ENCODE measurements at places on chromosomes 12 and 14.
A peak's percentile ranks its signal among the peaks of the same experiment; 100 is the strongest.

- no peak for DNase-seq
Measured at GRCh38 chr14:102316338-102316742, 3.2 kb upstream of the ZNF839 start.

GRCh38 chr12:42426746-42427145 lies 100.8 kb downstream of the PPHLN1 start:
- peak; percentile 70 for DNase-seq

GRCh38 chr12:108069651-108070165 lies 59.4 kb upstream of the WSCD2 start:
- no peak for DNase-seq

GRCh38 chr12:18868717-18869116 lies 130.8 kb downstream of the CAPZA3 start:
- no peak for DNase-seq

DNA sequence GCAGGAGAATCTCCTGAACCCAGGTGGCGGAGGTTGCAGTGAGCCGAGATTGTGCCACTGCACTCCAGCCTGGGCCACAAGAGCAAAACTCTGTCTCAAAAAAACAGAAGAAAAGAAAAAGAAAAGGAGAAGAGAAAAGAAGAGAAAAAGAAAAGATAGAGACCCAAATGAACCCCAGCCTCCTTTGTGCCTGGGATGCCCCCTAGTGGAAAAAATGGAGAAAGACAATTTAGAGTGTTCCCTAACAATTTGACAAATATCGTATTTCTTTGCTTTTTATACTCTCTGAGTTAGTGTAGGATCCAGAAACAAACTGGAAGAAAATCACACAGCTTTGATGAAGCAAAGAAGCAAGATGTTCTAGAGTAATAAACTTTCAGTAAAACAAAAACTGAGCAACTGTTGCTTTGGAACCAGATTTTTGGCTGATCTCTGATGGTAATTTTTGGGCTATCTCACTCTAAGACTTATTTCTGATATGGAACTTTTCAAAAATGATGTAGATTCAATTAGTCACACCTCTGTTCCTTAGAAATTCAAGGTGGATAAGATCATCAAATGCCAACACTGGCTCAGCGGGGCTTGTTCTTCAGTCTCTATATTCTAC lies 18.6 kb upstream of the PRKAB1 start:
- no peak for DNase-seq

- DNase-seq = no peak
Measured at GRCh38 chr12:55789171-55789570, 28.4 kb downstream of the SARNP start.

GRCh38 chr14:102927878-102928411 lies 5.5 kb downstream of the AMN start:
- DNase-seq = no peak

DNA sequence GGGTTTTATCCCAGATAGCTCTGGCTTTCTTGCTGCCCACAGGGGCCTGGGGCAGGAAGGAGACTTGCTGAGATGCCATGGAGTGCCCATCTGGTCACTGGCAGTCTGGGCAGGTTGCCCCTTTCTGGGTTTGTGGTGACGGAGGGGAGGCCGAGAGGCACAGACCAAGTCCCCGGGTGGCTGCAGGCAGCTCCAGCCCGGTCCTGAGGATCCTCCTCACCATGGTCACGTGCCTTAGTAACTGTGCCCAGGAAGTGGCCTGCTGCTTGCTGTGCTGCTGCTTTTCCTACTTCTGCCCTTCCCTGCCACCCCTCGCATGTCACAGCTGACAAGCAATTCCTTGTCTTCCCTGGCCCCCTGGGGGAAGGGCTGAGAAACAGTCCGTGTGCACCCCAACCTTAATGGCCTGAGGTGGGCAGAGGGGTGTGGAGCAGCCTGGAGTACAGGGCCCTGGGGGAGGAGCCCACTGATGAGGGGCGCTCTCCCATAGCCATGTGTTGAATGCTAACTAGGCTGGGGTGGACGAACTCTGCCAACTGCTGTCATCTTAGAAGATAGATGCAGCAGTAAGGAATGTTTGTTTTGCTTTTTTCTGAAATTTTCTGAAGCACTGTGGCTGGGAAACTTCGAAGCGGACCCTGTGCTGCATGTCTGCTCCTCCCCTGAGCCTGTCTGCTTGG lies 54.9 kb upstream of the SRSF5 start:
- DNase-seq = no peak

DNA sequence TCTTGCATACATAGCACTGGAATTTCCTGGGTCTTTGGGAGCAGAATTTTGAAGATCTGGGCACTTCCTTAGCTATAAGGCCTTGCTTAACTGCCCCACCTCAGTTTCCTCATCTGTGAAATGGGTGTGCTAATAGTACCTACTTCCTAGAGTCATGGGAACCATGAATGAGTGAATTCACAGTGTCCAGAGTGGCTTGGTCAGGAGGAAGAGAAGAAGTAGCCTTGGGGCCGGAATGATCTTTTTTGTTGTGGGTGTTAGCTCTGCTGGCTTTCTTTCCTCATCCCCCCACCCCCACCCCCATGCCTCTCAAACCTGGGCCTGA lies 2.4 kb downstream of the SH2B3 start:
- DNase-seq = no peak

DNA sequence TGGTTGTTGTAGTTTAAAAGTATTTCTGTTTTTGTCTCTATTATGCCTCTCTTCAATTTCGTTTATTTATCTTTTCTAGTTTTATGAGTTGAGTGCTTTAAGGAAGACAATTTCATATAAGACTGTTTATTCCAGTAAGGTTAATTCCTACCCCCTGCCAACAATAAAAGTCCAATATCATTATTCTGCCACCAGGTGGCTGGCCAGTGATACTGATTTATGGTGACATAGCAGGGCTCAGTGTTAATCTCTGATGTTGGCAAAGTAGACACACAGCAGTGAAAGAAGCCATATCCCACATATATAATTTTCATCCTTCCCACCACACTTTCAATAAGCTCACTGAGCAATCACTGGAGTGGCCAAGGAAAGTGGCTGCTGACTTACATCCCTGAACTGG lies 69.0 kb upstream of the BMP4 start:
- no peak for DNase-seq

DNA sequence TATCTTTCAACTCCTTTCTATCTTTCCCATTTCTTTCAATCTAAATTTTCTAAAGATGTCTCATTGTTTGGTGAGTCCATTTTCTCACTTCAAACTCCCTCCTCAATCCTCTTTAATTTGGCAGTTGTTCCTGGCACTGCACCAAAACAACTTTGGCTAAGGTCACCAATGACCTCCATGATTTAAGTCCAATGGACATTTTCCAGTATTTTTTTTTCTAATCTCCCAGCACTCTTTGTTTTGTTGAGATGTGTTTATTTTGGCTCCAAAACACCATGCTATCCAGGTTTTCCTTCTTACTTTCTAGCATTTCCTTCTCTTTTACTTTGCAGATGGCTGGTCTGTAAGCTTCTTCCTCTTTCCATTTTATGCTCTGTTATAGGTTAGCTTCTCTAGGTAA lies 42.5 kb upstream of the OTOGL start:
- DNase-seq = no peak

DNA sequence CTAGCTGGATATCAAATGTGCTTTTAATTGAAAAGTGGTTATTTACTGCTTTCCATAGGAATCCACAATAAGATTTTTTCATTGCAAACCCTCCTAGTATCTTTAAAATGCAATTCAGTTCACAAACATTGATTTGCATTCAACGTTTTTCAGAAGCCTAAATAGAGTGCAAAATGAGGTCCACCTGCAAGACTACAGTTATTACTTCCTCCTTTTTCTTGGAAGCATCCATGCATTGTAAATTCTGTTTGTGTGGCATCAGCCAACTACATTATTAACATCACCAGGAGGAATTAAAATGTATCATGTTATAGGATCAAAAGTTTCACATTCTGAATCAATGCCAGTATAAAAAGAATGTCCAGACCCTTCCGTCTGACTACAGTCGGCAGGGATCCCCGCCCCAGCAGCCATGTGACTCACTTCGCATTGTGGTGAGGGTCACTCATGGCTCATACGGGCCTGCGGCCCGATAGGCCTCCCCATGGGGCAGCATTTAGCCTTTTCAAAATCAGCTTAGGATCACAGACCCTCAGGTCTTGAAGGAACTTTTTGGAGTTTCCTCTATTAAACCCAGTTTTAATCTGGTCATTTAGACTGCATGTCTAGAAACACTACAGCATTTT lies 46.3 kb downstream of the NTF3 start:
- DNase-seq = no peak

- DNase-seq = no peak
Measured at GRCh38 chr12:31821484-31821883, 92.7 kb upstream of the AMN1 start.

GRCh38 chr12:25386831-25387731 lies 136.4 kb upstream of the KRAS start:
- DNase-seq = peak; percentile 67

GRCh38 chr12:53187145-53187899 lies 6.6 kb upstream of the CSAD start:
- DNase-seq = no peak

DNA sequence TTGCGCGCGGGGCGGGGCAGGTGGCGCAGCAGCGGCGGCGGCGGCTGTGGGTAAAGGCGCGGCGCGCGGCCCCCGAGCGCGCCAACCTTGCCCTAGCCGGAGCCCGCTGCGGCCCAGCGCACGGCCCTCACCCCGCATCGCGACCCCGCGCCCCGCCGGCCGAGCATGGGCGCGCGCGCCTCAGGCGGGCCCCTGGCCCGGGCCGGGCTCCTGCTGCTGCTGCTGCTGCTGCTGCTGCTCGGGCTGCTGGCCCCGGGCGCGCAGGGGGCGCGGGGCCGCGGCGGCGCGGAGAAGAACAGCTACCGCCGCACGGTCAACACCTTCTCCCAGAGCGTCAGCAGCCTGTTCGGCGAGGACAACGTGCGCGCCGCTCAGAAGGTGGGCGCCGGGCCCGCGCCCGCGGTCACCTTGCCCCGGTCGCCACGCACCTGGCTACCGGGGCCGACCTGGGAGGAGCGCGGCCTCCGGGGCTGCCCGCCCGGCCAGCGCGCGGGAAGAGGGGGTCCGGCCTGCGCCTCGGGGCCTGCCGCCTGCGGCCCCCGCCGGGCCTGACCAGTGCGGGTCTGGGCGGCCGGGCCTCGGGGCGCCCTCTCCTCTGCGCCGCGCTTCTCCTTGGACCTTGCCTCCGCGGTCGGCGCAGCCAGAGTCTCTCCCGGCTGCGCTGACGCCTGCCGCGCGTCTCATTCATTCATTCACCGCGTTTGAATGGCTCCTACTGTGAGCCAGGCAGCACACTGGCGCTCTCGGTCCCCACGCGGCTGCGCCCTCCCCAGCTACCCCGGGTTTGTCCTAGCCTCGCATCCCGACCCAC lies at the start of gene BRI3BP:
TSS of gene BRI3BP (plus strand) at position 20 of the 811 bp plus-strand sequence. CDS start at position 166, 146 bp downstream.
- DNase-seq = no peak

DNA sequence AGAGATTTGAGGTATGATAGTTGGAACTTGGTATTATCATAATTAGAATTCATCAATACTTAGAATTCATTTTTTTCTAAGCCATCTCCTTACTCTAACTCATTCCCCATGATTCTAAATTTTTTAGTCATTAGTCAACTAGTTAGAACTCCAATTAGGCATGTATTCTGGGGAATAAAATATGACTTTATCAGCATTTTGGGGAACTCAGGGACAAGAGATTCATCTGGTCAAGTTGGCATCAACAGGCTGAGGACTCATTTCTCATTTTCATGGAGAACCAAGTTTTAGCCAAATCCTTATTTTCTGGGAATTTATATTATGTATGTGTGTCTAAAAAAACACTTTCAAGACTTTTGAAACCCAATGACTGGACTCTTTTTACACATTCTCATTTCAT lies 29.2 kb downstream of the DIP2B start:
- DNase-seq = no peak

GRCh38 chr14:75249251-75249957 lies 29.2 kb upstream of the FOS start:
- DNase-seq = no peak

DNA sequence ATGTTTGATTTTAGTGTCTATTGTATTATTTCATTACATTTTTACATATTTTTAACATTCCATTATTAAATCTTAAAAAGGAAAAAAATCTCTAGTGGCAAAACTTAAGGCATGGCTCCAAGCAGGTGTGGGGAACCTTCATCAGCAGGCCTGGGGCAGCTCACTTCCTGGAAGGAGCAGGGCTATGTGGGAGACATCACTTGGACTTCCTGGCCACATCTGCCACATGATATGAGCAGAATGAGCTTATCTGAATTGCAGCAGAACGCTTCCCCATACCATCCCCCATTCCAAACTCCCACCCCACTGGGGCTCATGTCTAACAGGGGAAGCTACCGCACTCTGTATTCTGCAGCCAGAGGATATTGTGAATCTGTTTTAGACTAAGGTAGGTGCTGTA lies 35.0 kb upstream of the KCNA1 start:
- DNase-seq = no peak

DNA sequence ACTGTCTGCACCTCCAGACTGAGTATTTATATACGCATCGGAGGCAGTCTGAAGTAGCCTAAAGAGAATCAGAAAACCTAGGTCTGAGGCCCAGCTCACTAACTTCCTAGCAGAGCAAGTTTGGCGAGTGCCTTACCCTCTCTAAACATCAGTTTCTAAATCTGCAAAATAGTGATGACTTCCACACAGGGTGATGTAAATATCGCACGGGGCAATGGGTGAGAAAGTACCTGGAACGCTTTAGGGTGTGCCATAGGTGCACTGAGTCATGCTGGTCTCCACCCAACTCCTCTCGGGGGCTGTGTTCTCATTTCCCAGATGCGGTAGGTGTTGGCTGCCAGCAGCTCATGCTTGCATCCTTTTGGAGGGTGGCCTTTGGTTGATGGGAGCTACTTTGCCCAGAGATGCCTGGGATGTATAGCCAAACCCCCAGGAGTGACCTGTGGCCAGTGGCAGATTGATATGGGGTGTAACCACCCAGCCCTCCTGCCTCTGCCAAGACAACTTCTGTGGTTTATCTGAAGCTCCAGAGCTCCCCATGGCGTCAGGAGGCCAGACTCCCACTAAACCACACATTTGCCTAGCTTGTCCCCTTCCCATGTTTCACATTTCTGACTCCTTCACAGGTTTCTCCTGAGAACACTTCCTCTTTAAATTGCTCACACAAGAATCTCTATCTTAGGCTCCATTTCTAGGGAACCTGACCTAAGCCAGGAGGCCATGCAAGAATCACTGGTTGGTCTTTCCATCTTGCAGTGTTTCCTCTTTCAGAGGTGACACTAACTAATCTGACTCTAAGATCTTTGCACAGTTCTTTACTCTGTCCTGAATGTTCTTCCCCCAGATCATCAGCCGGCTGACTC lies 62.0 kb upstream of the TUNAR start:
- DNase-seq = no peak

GRCh38 chr14:36105401-36105800 lies 71.1 kb downstream of the PTCSC3 start:
- no peak for DNase-seq

DNA sequence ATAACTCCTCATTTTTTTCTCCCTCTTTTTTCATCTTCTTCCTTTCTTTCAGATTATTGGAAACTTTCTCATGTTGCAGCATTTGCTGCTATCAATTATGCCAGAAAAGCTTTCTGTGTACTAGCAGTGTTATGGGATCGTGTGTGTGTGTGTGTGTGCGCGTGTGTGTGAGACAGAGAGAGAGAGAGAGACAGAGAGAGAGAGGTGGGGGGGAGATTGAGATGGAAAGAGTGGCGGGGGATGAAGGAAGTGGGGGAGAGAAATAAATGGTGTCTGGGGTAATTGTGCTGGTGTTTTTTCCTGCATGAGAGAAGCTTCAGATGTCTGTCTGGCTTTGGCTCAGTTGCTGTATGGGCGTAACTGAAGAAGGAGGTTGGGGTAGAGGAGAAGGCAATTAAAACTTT lies 268.9 kb downstream of the RAD51B start:
- DNase-seq = no peak

Data from non-pigmented ciliary epithelial cell (primary cell).